ENCODE measurements at places on chromosomes 7 and 10.

DNA sequence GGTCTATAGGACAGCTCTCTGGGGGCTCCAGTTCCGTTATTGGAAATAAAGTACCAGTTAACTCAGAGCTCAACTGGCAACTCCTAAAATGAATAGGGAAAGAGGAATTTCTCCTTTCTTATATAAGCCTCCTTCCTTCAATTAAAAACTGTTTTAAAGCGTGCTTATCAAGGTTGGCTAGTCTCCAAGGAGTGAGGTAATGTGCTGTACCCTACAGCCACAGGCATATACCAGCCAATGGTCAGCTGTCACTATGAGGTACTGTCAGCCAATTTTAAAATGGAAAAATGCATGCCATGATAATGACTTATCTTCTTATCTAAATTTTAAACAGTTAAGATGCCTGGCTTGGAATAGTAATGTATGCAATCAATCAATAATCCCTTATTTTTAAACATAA is 76.2 kb downstream of the PLCE1 start:
- peak; percentile 32 for DNase-seq

DNA sequence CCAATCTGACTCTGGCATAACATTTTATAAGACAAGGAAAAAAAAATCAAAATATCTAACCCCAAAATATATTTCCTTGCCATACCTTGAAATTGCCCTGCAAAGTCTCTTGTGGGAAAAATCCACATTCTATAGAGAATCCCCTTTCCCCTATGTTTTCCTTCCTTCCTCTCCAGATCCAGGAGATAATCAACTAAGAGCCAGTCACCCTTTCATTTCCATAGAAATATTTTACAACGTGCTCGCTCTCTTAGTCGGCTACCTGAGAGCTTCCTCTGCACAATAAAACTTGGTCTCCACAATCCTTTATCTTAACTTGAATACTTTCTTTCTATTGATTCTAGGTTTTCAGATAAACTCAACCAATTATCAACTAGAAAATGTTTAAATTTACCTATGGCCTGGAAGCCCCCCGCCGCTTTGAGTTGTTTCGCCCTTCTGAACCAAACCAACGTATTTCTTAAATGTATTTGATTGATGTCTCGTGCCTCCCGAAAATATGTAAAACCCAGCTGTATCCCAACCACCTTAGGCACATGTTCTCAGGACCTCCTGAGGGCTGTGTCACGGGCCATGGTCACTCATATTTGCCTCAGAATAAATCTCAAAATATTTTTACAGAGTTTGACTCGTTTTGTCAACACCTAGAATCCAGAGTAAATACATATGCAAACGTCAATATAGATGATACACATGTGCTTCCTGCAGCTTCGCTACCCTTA is 869 bp downstream of the PSAP start:
- no peak for DNase-seq

DNA sequence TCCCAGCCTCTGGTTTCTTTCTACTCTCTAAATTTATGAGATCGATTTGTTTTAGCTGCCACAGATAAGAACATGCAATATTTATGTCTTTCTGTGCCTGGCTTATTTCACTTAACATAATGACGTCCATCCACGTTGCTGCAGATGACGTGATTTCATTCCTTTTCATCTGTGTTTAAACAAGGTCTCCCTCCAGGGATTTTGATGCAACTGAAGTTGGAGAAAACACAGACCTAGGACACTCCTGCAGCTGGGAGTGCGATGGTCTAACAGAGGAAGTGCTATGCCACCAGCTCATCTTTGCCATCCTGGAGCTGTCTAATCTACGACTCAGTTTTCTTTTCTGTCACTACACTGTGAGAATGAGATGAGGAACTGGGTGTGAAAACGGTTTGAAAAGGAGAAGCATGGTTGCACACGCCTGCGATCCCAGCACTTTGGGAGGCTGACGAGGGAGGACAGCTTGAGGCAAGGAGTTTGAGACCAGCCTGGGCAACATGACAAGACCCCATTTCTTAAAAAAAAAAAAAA is 1.5 kb upstream of the KCTD7 start:
- DNase-seq: no peak

DNA sequence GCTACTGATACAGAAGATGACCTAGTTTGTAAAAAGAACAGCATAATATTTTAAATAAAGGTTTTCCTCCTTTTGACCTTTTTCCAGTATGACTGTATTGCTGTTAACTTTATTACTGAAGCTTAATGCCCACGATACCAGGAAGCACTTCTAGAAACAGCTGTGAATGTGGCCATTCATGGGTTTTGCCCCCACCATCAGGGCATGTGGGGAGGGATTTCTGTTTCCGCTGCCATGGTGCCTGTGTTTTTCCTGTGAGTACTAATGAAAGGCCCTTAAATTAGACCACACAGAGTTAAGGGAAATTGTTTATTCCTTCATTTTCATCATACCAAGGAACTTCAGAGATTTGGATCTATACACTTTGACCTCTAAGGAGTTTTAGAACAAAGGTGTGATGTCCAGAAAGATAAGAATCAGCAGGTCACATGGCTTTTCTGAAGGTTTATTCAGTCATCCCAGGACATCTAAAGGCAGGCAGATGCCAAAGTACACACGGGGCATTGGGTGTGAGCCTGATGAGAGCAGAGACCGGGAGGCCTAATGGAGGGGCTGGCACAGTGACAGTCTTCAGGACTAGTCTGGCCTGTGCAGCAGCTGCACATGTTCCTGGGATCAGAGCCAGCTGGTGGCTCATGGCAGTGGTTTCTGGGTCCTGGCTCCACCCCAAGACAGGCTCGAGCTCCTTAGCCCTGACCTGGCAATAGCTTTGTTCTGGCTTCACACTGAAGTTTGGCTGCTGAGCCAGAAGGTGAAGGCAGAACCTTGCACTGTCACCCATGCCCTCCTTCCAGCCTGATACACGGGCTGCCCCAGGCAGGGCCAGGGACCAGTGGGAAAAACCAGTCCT is 190.9 kb downstream of the REEP3 start:
- DNase-seq: peak; percentile 90

- DNase-seq: no peak
These were observed 2.2 kb upstream of the SAP25 start for GRCh38 chr7:100575746-100576383.

DNA sequence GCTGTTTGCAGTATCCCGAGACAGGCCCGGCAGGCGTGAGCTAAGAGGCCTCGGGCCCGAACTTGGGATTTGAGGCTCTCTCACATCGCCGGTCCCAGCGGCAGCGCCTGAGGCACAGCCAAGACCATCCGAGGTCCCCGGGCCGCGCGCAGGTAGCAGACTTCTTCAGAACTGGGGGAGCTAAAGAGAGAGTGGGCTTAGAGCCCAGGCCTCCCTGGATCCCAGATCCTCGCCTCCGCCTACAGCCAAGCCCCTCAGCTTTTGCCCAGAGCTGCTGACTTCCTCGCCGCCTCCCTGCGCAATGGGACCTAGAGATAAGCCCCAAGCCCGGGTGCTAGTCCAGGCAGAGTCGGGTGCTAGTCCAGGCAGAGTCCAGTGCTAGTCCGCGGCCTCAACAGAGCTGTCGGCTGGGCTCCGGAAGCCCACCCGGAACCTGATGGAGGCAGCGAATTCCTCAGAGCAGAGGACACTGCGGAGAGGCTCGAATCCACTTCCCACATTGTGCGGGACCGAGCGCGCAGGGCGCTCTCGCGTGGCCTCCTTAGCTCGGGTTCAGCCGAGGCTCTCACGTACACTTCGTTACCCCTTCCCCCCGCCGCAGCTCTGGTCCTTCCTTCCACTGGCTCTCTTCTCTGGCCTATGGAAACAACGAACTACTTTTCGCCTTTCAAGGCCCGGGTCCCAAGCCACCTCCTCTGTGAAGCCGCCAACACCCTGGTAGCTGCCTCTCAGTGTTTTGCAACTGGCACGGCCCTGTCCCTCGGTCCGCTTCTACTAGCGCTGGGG is 5.8 kb downstream of the LBX1 start:
- no peak for DNase-seq

Data from NCI-H2029 (cell line).